ENCODE measurements at places on chromosomes 12 and 14. TPM values are rescaled to one million over a fixed set of nuclear protein-coding genes. Genes with fewer than 3 reads are reported as not detected.
A peak's percentile ranks its signal among the peaks of the same experiment; 100 is the strongest.

DAO gene
- not detected for total RNA-seq

- peaks cover 4% of the 10 kb centered on the region for H3K27me3 ChIP-seq
- no peaks in the 10 kb centered on the region for H3K36me3 ChIP-seq
- H3K27ac ChIP-seq = peak overlapping the region; percentile 58
- peak; percentile 24 for DNase-seq
- H3K4me3 ChIP-seq = no peak overlapping the region
- H3K4me1 ChIP-seq = peaks cover 43% of the 10 kb centered on the region
These were observed 16.1 kb upstream of the KRT73 start for GRCh38 chr12:52634266-52635056.

- no peaks in the 10 kb centered on the region for H3K36me3 ChIP-seq
- DNase-seq = no peak
- H3K4me1 ChIP-seq = peaks cover 2% of the 10 kb centered on the region
- H3K27ac ChIP-seq = no peak overlapping the region
These were observed 163.7 kb downstream of the SNAPC1 start for GRCh38 chr14:61925732-61926435.

GRCh38 chr12:14157088-14157747 lies 175.8 kb upstream of the GRIN2B start:
- no peaks in the 10 kb centered on the region for H3K4me1 ChIP-seq
- no peaks in the 10 kb centered on the region for H3K36me3 ChIP-seq
- H3K27ac ChIP-seq = no peak overlapping the region
- peaks cover 2% of the 10 kb centered on the region for H3K27me3 ChIP-seq
- DNase-seq = no peak
- H3K4me3 ChIP-seq = no peak overlapping the region

- H3K4me1 ChIP-seq = peaks cover 67% of the 10 kb centered on the region
- DNase-seq = no peak
- peaks cover 26% of the 10 kb centered on the region for H3K36me3 ChIP-seq
- no peak overlapping the region for H3K4me3 ChIP-seq
- H3K27ac ChIP-seq = no peak overlapping the region
These were observed 10.7 kb downstream of the VDR start for GRCh38 chr12:47894068-47894467.

GRCh38 chr12:47808050-47808449 lies 11.7 kb downstream of the HDAC7 start:
- peak overlapping the region; percentile 95 for H3K27ac ChIP-seq
- peak; percentile 79 for DNase-seq
- H3K36me3 ChIP-seq = peaks cover 24% of the 10 kb centered on the region
- no peaks in the 10 kb centered on the region for H3K27me3 ChIP-seq
- H3K4me3 ChIP-seq = peak overlapping the region; percentile 79

ATN1 gene
- total RNA-seq = 31.0 TPM

GRCh38 chr12:53200458-53201176 lies 6.4 kb downstream of the ITGB7 start:
- H3K36me3 ChIP-seq = peaks cover 51% of the 10 kb centered on the region
- peaks cover 53% of the 10 kb centered on the region for H3K4me1 ChIP-seq
- peak overlapping the region; percentile 80 for H3K27ac ChIP-seq
- no peaks in the 10 kb centered on the region for H3K27me3 ChIP-seq

DNA sequence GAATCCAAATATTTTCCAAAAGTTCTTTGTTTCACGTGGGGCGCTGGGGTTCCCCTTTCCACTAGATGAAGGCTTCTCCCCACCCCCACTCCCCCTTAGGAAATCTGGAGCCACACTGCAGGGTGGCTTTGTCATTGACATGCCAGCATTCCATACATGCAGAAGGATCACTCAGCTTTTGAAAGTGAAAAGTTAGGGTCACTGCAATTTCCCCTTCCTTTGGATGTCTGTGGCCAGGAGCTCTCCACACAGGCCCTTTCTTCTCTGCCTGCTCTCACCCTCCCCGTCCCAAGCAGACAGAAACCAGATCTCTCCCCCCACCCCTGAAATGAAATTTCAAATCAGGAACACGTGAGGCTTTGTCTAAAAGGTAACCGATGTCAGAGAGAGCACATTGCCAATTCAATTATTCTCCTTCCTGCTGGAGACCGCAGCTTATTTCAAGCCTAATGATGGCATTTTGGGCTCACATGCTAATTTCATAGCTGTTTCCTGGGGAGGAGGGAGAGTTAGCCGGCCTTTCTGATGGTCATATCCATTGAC lies 153.9 kb upstream of the RFLNA start:
- H3K4me3 ChIP-seq = no peak overlapping the region
- peaks cover 29% of the 10 kb centered on the region for H3K27me3 ChIP-seq
- H3K4me1 ChIP-seq = no peaks in the 10 kb centered on the region
- DNase-seq = no peak

A2ML1 gene
- total RNA-seq = not detected

LALBA gene
- total RNA-seq = not detected

DNA sequence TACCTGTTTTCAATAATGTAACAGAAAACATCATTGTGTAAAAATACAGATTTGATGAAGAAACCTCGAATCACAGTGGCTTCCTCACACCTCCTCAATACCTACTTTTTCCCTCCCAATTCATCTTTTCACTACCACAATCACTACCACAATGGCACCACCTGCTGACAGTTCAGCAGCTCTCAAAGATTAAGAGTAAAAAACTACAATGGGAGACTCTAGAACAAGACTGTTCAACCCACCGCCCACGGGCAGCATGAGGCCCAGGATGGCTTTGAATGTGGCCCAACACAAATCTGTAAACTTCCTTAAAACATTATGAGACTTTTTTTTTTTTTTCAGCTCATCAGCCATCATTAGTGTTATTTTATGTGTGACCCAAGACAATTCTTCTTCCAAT lies 15.2 kb downstream of the MED6 start:
- H3K27ac ChIP-seq = no peak overlapping the region
- no peaks in the 10 kb centered on the region for H3K4me1 ChIP-seq
- H3K27me3 ChIP-seq = no peaks in the 10 kb centered on the region
- DNase-seq = no peak
- no peak overlapping the region for H3K4me3 ChIP-seq

GRCh38 chr14:60639674-60640073 lies 9.6 kb downstream of the SIX1 start:
- no peak overlapping the region for H3K4me3 ChIP-seq
- H3K4me1 ChIP-seq = peaks cover 8% of the 10 kb centered on the region

- H3K27me3 ChIP-seq = peaks cover 2% of the 10 kb centered on the region
- no peak overlapping the region for H3K27ac ChIP-seq
- no peak for DNase-seq
- peaks cover 6% of the 10 kb centered on the region for H3K4me1 ChIP-seq
- H3K4me3 ChIP-seq = no peak overlapping the region
- H3K36me3 ChIP-seq = peaks cover 2% of the 10 kb centered on the region
These were observed 66.2 kb upstream of the DNM1L start for GRCh38 chr12:32612658-32613614.

DNA sequence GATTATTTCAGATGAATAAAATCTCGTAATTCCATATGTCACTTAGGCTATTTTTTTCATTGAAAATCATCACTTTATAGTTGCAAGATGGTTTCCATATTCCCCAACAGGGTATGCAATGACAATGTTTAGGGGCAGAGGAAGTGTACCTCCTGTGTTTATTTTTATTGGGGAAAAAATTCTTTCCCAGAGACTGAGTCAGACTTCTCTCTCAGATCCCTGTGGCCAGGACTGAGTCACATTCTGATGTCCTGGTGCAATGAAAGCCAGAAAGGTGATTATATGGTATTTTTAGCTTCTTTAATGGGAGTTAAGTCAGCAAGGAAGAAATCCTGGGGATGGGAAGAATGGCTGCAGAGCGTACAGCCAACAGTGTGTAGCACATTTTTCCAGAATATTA lies 196.9 kb upstream of the ALG10 start:
- no peaks in the 10 kb centered on the region for H3K27me3 ChIP-seq
- no peak overlapping the region for H3K4me3 ChIP-seq
- H3K4me1 ChIP-seq = no peaks in the 10 kb centered on the region
- DNase-seq = no peak
- no peak overlapping the region for H3K27ac ChIP-seq

Measured in activated naive CD8-positive, alpha-beta T cell treated with anti-CD3 and anti-CD28 coated beads, Interleukin-2, amount 10 ng/mL, durations not matched to agents 7 days and 5 days (primary cell).